RKO (cell line): ENCODE measurements at places on chromosomes 4 and X.

- DNase-seq: no peak
Measured at GRCh38 chr4:153156263-153156662, 48.0 kb upstream of the TRIM2 start.

GRCh38 chr4:97105347-97106099, 1037.8 kb downstream of the STPG2 start:
- no peak for DNase-seq

DNA sequence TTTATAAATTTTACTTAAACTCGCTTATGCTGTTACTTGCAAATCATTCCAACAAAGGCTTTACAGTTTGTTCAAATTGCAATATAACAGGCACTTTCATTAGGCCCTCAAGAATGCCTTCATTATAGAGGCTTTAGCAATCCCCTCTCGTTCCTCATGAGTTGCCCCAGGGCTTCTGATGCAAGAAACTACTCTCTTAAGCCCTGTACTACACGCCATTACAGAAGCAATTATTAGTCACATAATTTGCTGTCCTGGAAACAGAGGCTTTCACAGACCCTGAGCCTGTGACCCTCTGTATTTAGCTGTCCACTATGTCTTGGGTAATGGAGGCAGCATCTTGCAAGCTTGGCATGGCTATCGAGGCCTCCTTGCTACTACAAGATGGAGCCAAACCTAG, 965.9 kb upstream of the DIAPH2 start:
- no peak for DNase-seq

GRCh38 chr4:42653626-42654560, 3.0 kb downstream of the ATP8A1 start:
- DNase-seq: no peak

- DNase-seq: no peak
Measured at GRCh38 chr4:16669036-16669435, 229.4 kb downstream of the LDB2 start.

DNA sequence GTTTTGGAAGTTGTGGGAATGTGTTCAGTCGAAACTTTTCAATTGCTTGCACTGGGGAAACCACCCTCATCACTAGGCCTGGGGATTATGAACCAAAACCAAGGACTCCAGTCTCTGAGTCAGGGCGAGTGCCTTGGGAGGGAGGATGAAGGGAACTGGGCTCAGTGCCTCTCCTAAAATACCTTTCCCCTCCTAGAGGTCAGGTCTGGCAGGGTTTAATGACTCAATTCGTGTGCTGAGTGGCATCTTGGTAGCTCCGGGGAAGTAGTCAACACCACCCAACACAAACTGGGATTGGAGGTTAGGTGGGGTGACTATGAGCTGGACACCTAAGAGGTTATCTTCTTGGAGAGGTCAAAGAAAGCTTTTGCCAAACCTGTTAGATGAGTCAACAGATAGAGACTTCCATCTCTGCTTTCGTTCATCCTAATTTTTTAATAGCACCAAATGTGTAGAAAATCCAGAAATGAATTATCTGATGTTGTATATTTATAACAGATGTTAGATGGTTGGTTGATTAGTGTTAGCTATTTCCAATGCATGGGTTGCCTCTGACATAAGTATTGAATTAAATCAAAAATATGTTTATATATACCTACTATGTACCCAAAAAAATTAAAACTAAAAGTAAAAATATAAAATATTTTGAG, 202.8 kb downstream of the SHROOM3 start:
- no peak for DNase-seq

DNA sequence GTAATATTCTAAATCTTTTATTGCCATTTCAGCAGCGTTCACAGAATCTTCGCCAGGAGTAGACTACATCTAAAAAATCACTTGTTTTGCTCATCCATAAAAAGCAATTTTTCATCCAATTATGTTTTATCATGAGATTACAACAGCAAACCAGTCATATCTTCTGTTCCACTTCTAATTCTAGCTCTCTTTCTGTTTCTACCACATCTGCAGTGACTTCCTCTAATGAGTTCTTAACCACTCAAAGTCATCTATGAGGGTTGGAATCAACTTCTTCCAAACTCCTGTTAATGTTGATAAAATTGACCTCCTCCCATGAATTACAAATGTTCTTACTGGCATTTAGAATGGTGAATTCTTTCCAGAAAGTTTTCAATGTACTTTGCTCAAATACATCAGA, 174.4 kb upstream of the BRWD3 start:
- DNase-seq: no peak

GRCh38 chr4:10856271-10856782, 171.8 kb upstream of the CLNK start:
- no peak for DNase-seq

GRCh38 chr4:156118507-156119220, 165.0 kb upstream of the CTSO start:
- no peak for DNase-seq

DNA sequence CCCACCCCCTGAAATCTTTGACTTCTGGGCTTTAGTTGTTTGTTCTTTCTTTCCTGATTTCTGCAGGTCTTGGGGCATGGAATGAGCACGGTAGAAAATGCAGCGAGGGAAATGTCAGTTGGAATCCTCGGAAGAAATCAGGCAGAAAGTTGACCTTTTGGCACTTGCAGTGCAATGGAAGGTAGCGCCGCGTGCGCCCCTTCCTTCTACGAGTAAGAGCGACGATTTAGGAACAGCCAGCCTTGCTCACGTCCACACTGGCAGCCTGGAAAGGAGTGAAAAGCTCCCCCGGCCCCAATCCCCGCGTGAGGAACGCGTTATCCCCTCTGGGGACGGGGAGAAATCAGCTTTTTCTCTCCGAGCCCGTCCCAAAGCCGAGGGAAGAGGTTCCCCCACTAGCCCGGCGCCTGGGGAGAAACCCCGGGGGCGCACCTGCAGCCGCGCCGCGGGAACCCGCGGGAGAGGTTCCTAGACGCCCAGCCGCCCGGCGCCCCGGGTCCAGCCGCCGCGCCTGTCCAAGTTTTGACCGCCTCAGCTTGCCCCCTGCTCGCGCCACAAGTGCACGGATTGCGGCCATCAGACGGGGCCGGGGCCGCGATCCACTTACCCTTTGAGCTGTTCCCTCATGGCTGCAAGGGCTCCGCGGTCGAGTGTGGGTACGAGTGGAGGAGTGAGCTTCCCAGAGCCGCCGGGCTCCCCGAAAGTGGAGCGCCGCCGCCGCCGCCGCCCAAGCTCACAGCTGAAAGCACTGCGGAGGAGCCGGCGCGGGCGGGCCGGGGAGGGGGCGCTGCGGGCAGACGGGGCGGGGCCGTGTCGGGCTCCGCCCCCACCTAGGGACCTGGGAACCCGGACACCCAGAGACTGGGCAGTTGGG, 194.6 kb upstream of the FTHL17 start:
- no peak for DNase-seq

DNA sequence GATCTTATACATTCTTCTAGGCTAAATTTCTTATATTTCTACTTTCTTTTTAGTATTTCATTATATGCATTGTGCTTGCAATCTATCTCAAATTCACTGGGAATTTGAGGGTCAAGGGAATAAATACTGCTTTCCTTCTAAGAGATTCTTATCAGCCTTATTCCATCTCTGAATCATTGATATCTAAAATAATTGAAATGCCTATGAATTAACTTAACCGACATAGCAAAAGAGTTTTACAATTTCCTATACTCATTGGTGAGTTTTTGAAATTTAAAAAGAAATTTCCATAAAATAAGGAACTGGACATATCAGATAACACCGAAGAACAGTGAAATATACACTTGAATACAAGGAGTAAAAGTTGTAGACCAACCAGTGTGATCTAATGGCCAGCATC, 373.7 kb downstream of the NAF1 start:
- no peak for DNase-seq

GRCh38 chr4:101039367-101039766, 308.0 kb downstream of the PPP3CA start:
- DNase-seq: no peak

DNA sequence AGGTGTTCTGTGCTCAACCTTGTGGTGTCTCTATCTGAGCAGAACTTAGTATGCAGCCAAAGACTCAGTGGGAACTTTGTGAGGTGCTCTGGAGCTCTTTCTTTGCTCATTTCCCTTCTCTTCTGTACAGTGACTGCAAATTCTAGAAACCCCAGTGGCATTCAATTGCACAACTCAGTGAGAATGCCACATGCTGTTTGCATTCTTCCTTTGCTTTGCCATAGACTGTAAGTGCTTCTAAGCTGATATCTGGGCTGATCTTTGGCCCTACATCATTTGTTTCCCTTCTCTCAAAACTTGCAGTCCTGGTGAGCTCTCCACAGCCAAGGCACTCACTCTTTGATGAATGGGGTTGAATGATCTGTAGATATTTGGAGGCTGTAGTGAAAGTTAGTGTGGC, 7.0 kb downstream of the PNMA3 start:
- DNase-seq: no peak

- no peak for DNase-seq
Measured at GRCh38 chr4:108601532-108601931, 18.8 kb upstream of the RPL34 start.

DNA sequence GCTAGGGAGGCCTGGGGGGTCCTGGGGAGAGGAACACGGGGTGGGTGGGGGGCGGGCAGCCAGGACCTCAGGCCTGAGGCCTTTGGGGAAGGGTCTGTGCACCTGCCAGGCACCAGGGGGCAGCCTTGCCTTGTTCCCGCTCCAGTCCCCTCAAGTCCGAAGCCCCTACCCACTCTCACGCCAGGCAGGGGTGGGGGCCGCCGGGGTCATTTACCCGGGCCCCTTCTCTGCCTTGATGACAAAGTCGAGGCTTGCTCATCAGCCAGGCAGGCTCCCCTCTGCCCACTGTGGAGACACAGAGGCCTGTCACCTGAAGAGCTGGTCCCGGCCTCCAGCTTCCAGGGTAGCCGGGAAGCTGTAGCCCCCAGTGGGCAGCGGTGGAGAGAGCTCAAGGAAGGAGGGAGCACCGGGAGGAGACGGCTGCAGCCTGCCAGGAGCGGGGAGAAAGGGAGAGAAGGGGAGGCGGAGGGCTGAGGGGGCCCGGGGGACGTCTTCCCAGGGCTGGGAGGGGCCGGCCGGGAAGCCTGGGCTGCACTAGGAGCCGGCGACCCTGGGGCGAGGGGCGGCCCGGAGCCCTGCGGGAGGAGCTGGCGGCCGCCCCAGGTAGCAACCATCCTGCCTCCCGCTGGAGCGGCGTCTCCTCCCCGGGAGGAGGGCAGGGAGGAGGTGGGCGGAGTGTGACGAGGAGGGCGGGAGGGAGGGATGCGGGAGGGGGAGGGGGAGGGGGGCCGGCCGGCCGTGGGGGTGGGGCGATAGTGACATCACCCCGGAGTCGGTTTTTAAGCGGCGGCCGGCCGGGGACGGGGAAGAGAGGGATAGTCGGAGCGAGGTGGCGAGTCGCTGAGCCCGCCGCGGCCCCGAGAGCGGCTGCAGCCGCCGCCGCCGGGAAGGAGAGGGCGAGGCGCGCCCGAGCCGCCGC, at the start of gene SLC6A8:
Gene SLC6A8 (plus strand): TSS at position 806 of the 919 bp plus-strand sequence. CDS start 649 bp downstream, outside the sequence.
- DNase-seq: peak; percentile 65

DNA sequence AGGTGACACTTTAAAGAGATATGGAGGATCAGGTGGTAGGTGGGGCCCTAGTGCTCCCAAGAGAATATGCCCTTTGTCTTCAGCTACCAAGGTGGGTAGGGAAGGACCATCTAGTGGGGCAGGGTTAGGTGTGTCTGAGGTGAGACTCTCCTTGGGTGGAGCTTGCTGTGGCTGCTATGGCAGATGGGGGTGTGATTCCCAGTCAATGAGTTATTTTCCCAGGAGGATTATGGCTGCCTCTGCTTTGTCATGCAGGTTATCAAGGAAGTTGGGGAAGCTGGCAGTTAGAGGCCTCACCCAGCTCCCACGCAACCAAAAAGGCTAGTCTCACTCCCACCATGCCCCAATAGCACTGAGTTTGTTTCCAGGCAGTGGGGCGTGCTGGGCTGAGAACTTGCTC, 18.0 kb upstream of the SPIN2A start:
- DNase-seq: no peak
